ENCODE measurements at places on chromosomes 11 and 22.

DNA sequence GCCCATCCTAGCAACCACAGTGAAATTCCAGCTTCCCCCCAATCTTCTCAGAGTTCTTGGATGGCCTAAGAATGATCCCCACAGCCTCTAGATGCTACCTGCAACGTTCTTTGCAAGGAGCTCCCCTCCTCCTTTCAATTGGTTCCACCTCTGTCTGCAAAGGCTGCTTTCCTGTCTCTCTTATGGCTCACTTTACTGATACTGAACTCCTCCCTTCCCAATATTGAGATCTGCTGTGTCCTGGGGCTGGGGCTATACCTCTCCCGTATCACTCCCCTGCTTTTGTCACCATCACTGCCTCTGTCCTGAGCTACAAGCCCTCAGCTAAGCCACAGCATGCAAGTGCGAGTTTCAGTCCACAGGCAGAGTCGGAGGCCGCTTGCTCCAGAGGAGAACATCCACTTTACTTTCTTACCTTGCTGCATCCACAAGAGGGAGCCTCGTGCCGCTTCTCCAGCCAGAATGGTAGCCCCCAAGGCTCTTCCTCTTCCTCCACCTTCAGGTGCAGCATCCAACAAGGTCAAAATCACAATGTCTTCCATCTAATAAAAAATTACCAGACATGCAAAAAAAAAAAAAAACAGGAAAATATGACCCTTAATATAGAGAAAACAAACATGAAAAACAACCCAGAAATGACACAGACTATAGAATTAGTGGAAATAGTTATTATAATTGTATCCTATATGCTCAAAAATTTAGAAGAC, 48.6 kb upstream of the TMEM45B start:
- DNase-seq: peak; percentile 46

GRCh38 chr22:37232140-37232998, 11.7 kb downstream of the RAC2 start:
- no peak for DNase-seq

GRCh38 chr22:19657252-19658056, 56.8 kb upstream of the SEPTIN5 start:
- no peak for DNase-seq

GRCh38 chr22:47460176-47460575, 697.7 kb downstream of the TBC1D22A start:
- no peak for DNase-seq

DNA sequence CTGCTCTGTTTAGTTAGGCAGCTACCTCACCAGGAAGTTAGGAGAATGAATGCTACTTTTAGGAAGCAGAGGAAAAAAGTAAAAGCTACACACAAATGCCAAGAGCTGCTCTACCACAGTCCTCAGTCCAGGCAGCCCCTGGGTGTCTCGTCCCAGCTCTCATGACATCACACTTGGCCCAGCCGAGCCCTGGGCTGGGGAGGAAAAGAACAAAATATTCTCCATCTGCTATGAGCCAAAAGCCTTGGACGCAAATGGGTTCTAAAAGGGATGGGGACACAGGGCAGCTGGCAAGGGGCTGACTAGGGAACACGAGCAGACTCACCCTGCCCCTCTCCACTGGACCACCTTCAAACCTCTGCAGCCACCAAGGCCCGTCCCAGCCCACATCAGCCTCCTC, 26.1 kb downstream of the TMEM184B start:
- no peak for DNase-seq

DNA sequence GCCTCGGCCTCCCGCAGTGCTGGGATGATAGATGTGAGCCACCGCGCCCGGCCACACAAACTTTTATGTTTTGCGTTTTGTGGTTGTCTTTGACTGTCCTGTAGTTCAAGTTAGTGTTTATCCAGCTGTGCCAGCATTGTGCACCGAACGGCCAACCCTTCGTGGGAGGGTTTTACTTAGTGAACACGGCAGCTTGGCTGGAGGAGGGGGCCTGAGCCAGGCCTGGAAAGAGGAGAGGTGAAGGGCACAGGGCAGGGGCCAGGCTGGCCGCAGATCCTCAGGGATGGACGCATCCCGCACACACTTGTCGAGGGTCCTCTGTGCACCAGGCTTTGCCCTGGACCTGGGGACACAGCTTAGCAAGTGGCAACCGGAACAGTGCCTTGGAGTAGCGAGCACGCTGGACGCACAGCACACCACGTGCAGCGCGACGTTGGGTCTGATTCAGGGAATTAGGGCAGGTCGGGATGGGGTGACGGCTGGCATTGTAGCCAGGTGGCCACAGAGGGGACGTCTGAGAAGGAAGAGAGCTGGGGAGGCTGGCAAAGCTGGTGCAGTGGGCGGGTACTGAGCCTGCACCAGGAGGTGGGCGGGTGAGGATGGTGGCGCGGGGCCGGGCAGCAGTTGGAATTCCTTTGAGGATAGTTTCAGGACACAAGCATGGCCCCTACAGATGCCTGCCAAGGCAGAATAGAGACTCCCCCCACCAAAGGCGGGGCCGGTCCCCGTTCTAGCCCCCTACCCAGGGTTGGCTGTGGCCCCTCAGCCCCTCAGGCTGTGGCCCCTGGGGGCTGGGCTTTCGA, 13.4 kb downstream of the EPS8L2 start:
- no peak for DNase-seq

DNA sequence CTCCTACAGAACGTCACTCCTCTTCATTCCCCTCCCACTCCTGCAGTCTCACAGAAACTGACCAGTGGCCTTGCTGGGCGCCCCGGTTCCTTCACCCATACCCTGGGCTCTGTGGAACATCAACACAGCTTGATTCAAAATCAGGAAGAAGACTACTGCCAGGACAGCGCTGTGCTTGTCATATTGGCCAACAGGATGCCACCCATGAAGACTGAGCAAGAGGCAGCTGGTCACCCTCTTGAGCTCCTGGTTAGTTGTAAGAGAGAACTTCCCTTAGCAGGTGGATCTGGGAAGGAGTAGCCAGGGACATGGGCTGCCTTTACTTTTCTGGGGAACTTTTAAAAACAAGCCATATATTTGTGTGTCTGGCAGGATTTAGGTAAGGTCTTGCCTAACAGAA, 110.4 kb upstream of the TIMP3 start:
- no peak for DNase-seq

DNA sequence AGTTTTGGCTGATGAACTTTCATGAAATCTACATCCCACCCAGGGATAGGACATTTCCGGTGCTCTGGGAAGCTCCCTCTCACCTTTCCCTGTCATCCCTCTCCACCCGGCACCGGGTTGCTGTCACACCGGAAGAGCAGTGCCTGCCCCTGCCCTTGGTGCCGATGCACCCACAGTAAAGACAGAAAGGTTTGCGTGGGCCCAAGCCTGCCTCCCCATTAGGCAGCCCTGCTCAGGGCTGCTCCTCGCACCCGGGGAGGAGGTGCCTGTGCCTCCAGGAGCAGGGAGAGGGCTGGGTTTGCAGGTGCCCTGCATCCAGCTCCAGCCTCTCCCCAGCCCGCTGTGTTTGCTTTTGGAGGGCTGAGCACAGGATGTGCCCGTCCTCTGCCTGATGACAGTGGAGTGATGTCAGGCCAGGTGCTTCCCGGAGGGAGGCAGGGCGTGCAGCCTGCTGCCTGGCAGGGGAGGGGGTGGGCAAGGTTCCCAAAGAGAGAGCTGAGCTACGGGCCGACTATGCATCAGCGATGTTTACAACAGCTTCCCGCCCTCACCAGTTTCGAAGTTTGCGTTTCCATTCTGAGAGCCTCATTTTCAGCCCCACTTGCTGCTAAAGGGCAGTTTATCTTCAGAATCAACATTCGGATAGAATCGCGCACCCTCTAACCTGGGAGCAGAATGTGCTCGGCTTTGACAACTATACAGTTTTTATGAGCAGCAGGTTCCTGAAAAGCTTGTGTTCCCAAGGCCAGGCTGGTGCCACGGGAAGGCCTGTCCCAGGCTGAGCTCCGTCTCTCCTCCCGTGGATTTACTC, 83.2 kb upstream of the CLDN5 start:
- peak; percentile 20 for DNase-seq

- no peak for DNase-seq
Measured at GRCh38 chr22:39956932-39957664, 3.1 kb upstream of the TMA7B start.

- DNase-seq: no peak
Measured at GRCh38 chr22:25764270-25765015, 22.5 kb downstream of the MYO18B start.

DNA sequence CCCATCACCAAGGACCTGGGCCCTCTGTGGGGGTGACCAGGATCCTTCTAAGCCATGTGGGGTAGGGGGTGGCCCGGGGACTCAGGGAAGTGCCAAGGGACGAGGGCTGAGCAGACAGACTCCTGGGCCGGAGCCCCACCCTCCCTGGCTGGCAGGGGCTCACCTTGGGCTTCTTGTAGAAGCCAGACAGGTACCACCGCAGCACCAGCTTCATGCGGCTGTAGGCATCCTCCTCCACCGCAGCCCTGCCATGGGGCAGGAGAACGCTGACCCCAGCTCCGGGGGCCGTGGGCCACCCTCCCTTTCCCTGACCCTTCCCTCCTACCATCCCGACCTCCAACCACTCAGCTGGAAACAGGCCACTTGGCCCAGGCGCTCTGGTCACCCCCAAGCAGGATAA, 45.9 kb upstream of the CARS1 start:
- DNase-seq: no peak

- peak; percentile 22 for DNase-seq
Measured at GRCh38 chr22:17077255-17077654, 7.5 kb upstream of the IL17RA start.

DNA sequence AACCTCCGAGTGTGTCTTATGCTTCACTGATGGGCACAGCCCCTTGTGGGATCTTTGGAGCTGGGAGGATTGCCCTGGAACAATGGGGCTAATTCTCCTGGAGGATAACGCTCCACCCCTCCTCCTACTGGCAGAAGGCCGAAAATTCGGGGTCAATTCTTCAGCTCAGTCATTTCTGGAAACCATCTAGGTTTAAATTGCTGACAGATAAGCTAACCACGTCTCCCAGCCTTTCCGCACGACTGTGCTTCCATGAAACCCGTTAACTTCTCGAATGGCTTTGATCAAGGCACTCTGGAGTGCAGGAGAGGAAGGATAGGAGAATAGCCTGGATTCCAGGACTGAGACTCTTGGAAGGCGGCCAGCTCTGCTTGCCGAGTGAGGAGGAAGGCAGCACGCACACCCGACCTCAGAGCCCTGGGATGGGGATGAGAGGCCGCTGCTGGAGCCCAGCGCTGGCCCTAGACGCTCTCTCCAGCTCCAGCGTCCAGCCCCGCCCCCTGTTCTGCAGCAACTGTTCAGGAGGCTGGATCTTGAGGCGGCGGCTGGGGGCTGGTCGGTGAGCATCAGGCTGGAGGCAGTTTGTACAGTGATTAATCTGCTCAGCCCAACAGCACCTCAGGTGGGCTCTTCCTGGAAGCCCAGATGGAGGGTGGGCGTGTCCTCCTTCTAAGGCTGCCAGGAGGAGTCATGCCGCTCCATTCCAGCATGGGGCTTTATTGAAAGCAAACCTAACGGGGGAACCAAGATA, 176.7 kb upstream of the NCAM1 start:
- DNase-seq: peak; percentile 49

Data from SW480 (cell line).